ENCODE measurements at places on chromosomes 1 and 21.

- DNase-seq, result no peak
Observed at GRCh38 chr1:15958793-15959192, 17.1 kb downstream of the ZBTB17 start.

DNA sequence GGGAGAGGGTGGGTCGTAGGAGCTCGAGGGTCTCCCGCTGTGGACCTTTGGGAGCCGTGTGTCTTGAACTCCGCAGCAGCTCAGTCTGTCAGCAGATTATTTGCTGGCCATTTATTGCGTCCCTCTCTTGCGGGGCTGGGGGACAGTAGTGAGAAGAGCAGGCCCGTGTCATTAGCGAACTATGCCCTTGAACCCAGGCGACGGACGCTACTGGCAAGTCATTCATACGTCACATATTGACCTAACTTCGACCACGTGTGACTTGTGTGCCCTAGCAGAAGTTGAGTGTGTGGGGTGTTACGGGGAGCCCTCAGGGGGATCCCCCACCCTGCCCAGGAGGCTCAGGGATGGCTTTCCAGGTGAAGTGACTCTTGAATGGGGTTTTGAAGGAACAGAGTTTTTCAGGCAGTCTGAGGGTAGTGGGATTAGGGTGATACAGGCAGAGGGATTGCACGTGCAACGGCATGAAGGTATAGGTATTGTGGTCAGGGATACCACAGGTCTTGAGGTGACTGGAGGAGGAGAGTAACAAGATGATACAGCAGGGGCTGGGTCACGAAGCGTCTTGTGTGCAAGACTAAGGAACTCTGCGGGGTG is 13.0 kb downstream of the RCC1 start:
- DNase-seq, result no peak

DNA sequence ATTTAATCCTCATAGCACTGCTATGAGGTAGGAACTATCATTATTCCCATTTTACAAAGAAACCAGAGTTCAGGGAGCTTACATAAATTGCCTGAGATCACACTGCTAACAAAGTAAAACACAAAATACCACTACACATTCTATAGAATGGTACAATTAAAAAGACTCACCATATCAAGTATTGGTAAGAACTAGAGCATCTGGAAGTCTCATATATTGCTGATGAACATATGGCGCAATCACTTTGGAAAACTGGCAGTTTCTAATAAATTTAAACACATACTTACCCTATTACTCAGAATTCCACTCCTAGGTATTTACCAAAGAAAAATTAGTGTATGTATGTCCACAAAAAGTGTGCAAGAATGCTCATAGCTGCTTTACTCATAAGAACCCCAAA is 261.5 kb downstream of the RRAGC start:
- DNase-seq, result no peak

DNA sequence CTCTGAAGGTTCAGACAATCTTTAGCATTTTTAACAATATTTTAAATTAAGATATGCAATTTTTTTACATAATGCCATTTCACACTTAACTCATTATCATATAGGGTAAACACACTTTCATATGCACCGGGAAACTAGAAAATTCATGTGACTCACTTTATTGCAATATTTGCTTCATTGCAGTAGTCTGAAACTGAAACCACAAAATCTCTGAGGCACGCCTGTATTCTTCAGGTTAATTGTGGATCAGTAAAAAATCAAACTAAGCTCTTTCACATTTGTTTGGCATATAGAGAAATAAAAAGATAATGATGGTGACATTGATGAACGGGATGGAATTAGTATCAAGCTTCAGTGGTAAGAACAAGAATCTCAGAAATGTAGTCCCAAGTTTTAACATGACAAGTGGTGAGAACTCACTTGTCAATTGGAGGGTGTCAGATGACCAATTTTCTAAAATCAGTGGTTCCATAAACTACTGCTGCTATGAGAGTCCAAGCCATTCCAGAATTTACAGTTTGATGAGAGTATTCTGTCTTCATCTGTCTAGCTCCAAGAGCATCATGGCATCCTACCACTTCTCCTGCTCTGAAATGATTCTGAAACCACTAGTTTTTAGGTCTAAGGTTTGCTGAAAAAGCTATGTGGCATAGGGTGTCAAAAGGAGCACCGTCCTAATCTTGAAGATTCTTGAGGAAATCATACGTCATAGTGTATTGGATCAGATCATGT is 281.0 kb downstream of the PTPRC start:
- peak; percentile 37 for DNase-seq

- peak; percentile 11 for DNase-seq
Observed at GRCh38 chr21:41973861-41974751, 20.3 kb upstream of the C2CD2 start.

DNA sequence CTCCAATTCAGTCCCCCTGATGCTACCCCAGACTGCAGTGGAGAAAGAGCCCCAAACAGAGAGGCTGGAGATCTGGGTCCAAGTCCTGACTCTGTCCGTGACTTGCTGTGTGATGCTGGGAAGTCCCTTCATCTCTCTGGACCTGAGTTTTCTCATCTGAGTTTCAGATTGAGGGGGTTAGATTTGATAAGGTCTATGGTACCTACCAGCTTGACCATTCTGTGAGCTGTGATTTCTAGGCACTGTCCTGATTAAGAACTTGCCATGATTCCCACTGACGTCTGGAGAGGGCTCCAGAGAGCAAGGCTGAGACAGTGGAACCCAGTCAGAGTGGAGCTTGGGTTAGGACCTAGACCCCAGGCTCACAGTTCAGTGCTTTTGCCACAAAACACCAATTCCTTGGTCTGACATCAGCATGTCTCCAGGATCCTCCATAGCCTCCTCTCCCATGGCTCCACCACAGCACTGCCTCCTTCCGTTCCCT is 43.8 kb upstream of the DMBX1 start:
- no peak for DNase-seq

- DNase-seq, result no peak
Observed at GRCh38 chr21:25535849-25536248, 71.4 kb downstream of the MRPL39 start.

DNA sequence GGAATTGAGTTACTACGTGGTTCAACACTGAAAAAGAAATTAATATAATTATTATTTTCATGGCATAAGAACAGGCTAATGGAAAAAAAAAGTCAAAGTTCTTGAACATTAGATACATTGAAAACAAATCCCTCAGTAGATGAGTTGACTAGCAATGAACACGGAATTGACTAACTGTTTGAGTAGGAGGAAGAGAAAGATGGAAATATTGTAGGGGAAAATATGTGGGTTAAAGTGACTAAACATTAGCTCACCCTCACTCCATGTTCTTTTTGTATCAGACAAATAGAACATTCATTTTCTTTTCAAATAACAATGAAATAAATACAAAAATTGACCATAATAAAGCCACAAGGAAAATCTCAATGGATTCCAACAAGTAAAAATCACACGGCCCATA is 84.3 kb downstream of the KCNK2 start:
- no peak for DNase-seq

GRCh38 chr1:170126696-170127095 is 19.1 kb upstream of the NTMT2 start:
- no peak for DNase-seq

- DNase-seq, result no peak
Observed at GRCh38 chr1:184287001-184287400, 99.8 kb upstream of the C1orf21 start.

- DNase-seq, result peak; percentile 26
Observed at GRCh38 chr1:26290122-26290881, 10.4 kb downstream of the SH3BGRL3 start.

- no peak for DNase-seq
Observed at GRCh38 chr21:44912158-44912473, 8.6 kb downstream of the ITGB2 start.

DNA sequence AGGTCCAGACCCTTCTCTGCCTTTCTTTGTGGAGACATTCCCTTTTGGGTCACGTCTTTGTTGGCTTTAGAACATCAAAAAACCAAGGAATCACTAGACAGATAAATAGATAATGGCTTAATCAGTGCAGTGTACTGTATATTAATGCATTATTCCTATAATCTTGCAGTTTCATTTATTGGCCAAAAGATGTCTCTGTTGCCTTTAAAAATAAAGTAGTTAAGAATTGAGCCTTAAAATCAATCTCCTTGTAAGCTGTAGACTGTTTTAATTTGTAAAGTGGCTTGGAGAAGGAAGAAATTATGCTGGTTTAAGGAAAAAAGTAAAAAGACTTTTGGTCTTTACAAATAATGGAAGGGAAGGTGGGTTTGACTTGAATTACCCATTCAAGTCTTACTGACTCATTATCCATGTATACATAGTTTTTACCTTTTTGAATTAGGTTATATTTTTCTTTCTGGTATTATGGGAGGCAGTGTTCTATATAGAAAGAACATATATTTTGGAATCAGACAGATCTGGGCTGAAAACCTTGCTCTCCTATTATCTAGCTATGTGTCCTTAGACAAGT is 84.6 kb downstream of the VPS13D start:
- peak; percentile 22 for DNase-seq

- no peak for DNase-seq
Observed at GRCh38 chr1:84245563-84245962, 55.9 kb upstream of the SAMD13 start.

DNA sequence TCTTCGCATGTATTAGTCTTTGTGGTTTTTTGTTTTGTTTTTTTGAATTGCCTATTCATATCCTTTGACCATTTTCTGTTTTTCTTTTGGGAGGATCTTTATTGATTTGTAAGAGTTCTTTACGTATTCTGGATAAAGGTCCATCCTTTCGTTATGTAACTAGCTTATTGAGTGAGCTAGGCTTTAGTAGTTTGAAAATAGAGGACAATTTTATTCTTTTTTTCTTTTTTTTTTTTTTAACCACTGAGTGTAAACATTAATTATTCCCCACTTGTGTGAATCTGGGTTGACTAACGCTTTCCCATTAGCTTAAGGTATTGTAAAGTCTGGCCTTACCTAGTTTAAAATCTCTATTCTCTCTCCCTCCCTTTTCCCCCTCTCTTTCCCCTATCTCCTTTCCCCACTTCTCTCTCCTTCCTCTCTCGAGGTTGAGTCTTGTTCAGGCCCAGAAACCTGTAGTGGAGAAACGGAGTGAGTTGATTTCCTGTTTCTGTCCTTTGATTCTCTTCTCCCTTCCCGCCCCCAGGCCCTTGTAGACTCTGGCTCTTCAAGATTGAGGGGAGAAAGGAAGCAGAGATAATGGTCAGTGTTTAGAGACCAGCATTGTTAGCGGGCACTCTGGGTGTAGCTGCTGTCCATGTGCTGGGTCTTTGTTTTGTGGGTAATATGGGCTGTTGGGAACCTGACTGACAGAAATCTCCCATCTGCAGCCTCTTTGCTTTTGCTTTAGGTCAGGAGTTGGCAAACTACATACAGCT is 1.5 kb downstream of the MORC3 start:
- peak; percentile 24 for DNase-seq

GRCh38 chr21:28635541-28635940 is 357.1 kb downstream of the LTN1 start:
- no peak for DNase-seq

GRCh38 chr1:106688446-106688845 is 368.0 kb upstream of the PRMT6 start:
- DNase-seq, result no peak

DNA sequence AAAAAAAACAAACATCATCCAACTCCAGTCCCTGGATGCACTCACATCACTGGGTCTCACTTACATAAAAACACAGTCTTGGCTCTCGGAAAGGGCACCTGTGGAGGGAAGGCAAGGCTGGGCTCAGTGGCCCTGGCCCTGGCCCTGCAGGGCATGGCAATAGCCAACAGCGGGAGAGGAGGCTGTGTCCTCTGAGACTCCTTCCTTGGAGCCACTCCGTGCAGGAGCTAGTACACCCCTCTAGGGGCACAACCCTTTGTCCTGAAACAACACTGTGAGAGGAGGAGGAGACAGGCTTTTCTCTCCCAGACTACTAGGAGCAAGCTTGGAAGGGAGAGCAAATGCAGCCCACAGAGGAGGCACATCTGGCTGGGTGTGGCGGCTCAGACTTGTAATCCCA is 28.0 kb downstream of the URB1 start:
- no peak for DNase-seq

- no peak for DNase-seq
Observed at GRCh38 chr1:233725423-233725822, 111.5 kb downstream of the KCNK1 start.

GRCh38 chr1:159929155-159930051 is 4.1 kb upstream of the TAGLN2 start:
- DNase-seq, result no peak

DNA sequence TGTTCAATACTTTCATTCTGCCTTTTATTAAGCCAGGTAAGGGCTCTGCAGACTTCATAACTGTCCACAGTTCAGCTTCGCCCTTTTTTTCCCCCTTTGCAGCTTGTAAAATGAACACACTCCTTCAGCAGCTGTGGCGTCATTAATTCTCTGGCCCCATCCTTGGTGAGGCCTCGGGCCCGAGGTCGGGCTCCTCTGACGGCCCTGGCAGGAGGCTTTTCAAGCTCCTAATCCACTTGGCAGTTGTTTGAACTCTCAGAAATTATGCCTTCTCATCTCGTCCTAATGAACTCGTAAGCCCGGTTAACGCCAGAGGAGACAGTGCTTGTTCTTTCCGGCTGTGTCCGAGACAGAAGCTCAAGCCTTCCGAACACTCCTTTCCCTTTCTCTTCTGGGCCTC is 18.1 kb upstream of the EPHA8 start:
- no peak for DNase-seq

GRCh38 chr21:31107871-31108270 is 69.6 kb upstream of the KRTAP19-8 start:
- DNase-seq, result no peak

- no peak for DNase-seq
Observed at GRCh38 chr1:156937883-156938282, 17.5 kb downstream of the LRRC71 start.

DNA sequence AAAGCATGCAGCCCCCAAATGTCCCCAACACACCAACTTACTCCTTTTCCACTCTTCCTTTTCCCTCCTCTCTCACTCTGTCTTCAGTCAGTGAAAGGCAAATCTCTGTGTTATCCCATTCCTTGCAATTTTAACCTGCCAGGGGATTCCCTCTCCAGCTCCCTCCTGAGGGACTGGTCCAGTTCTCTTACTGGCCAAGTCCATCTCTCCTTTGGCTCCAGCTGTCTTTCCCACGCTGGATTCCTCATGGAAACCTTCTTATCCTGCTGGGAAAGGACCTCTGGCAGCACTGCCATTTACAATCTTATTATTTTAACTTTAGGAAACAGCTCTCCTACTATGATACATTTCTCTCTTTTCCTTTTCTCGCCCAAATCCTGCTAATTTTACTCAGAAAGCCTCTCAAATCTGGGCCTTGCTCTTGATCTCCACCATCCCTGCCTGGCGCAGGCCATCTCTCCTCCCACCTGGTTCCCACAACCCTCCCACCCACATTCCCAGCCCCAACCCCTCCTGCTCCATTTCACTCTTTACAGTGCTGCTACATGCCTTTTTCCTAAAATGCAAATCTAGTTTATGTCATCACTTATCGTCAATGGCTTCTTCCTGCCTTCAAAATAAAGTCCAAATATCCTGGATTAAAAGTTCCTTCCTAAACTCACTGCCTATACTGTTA is 72.7 kb upstream of the CNN3 start:
- DNase-seq, result no peak

DNA sequence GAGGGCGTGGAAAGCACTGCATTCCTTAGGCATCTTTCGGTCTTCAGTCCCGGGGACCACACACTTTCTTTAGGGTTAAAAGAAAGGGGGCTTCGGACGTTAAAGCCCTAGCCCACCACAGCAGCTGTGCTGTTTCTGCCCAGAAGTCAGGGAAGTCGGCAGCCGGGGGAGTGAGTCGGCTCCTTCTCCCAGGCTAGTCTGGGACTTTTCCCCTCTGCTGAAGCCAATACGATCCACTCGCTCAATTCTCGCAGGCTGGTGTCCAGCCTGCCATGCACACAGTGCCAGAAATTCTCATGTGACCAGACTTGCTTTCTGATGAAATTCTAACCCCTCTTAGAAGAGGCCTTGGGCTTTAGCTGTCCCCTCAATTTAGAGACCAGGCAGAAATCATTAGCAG is 67.7 kb downstream of the BCAR3 start:
- no peak for DNase-seq
